ENCODE measurements at places on chromosomes 6 and 20.

GRCh38 chr6:164085091-164086075 lies 670.9 kb downstream of the QKI start:
- DNase-seq: no peak

- no peak for DNase-seq
These were observed 214.2 kb downstream of the CDH26 start for GRCh38 chr20:60172346-60172984.

DNA sequence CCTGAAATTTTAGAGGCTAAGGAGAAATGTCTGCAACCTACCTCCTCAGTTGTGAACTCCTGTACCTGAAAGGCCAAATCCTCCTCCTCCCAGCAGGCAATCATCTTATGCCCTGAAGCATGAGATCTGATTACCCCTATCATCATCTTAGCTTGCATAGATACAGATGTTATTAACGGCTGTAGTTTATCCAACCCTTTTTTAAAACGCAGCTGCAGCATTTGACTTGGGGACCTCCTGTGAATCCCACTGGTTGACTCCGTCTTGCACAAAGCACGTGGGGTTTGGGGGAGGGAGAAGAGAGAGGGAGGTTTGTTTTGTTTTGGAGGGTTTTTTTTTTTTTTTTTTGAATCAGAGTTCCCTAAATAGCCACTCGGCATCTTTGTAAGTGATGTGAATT lies 5.8 kb upstream of the NR2E1 start:
- no peak for DNase-seq

- peak; percentile 74 for DNase-seq
These were observed 199.4 kb upstream of the ZNF184 start for GRCh38 chr6:27672113-27672799.

DNA sequence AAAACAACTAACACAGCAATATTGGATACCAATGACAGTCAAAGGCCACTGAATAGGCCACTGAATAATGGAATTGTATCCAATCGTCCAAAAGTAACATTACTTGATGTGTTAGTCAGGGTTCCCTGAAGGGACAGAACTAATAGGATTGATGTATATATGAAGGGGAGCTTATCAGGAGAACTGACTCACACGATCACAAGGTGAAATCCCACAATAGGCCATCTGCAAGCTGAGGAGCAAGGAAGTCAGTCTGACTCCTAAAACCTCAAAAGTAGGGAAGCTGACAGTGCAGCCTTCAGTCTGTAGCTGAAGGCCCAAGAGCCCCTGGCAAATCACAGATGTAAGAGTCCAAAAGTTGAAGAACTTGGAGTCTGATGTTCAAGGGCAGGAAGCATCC lies 571.4 kb downstream of the PRKN start:
- DNase-seq: no peak

Data from T-helper 2 cell (primary cell).